ELR (cell line): ENCODE measurements at places on chromosomes 3 and 15.
A peak's percentile ranks its signal among the peaks of the same experiment; 100 is the strongest.

DNA sequence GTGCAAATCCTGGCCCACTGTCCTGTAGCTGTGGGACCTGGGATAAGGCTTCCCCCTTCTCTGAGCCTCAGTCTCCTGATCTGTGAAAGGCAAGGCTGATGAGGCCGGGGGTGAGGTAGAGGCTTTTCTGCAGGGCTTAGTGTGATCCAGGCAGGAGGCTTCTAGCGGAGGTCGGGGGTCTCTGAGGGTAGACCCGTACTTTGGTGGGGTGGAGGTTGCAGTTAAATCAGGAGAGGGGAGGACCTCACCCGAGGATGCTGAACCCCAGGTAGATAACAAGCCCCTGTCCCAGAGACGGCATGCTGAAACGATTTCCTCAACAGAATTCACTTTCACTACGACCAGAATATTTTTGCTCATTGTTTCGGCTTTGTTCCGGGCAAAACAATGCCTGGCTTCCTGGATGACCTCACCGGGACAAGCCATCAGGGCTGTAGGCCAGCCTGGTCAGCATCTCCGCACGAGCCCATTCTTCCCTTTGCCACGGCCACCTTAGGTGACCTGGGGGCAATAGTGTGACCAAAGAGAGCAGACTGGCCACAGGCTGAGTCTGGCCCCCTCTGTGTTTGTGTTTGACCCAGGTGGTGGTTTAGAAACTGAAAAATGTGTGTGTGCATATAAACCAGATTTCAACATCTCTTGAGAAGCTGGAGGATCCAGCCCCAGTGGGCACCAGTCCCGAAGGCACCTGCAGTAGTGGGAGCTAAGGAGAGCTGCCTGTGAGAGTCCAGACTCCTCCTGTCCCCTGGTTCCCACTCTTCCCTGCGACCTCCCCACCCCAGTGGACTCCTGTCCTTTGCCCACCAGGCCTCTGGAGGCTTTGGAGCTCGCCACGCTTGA, 33.0 kb downstream of the SLC6A6 start:
- peak; percentile 60 for DNase-seq

DNA sequence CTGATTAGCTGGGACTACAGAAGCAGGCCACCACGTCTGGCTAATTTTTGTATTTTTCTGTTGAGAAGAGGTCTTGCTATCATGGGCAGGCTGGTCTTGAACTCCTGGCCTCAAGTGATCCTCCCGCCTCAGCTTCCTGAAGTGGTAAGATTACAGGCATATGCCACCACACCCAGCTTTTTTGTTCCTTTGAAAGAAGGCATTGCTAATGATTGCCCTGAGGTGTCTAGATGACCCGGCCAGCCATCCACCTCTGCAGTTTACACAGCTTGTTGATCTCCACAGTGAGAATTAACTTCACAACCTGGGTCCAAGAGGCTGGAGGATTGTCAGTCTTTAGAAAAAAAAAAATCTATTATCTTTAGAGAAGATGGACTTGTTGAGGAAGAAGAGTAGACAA, 58.7 kb downstream of the SMAD3 start:
- DNase-seq, result peak; percentile 30

DNA sequence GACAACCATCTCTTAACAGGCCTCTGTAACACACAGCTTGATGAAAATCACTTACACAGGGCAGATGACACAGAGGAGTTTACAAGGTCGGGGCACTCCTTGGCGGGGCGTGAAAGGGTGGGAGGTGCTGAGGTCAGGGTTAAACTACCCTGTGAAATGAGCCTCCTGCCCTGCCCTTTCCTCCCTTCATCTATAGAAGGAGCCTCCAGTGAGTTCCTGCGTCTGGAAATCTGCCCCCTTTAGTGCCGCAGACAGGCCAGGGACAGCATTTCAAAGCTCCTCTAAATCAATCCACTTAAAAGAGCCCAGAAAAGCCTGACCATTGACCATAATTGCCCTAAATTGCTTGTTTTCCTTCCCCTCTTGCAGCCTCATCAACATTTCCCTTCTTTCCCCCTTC, 1.9 kb downstream of the ROBO1 start:
- DNase-seq, result no peak

DNA sequence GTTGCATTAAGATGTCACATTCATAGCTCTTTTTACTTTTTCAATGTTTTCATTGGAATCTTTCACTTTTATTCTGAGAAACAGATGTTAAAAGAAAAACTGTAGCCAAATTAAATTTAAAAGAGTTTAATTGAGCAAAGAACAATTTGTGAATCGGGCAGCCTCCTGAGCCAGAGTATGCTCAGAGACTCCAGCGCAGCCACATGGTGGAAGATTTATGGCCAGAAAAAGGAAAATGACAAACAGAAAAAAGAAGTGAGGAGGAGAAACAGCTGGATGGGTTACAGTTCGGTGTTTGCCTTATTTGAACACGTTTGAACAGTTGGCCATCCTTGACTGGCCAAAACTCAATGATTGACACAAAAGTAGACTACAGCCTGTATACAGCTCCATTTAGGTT, 33.8 kb upstream of the RAB11A start:
- no peak for DNase-seq

DNA sequence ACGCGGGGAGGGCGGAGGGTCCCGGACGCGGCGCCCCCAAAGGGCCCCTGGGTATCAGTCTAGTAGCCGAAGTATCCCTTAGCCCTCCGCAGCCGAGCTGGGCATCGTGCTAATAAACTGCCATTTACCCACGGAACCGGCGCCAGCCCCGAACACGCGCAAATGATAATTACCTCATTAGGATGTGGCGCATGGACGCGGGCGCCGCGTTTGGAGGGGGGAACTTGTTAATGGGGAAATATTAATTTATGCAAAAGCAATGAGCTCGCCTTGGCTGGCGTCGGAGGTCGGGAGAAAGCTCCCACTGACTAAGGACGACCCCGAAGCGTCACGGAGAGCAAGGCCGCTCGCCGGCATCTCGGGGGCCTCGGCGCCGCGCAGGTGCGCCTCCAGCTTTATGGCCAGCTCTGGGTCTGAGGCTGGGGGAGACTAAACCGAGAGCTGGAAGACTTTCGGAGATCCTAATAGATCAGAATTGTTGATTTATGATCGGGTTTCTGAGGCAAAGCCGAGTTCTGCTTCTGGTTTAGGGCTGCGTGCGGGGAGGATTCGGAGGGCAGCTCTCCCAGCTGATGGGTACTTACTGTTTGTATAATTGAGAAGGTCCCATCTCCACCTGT, 474 bp upstream of the FEZF2 start:
- DNase-seq, result no peak

GRCh38 chr3:194098081-194098842, 37.7 kb upstream of the HES1 start:
- DNase-seq, result no peak

DNA sequence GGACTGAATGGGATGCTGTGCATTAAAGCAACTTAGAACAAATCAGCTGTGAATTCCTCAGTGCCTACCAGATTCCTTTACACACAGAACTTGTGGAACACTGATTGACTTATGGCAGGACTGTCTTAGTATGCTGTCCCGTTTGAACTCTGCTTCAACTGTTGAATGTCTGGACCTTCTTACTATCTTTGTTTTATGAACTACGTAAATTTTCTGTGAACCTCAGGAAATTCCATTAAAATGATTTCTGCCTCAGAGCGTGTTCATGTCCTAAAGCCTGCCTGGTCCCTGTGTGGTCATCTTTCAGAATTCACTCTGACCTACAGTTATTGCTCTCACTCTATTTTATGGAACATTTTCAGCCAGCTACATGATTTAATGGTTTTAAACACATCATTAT, 29.4 kb upstream of the FBN1 start:
- DNase-seq, result peak; percentile 60

DNA sequence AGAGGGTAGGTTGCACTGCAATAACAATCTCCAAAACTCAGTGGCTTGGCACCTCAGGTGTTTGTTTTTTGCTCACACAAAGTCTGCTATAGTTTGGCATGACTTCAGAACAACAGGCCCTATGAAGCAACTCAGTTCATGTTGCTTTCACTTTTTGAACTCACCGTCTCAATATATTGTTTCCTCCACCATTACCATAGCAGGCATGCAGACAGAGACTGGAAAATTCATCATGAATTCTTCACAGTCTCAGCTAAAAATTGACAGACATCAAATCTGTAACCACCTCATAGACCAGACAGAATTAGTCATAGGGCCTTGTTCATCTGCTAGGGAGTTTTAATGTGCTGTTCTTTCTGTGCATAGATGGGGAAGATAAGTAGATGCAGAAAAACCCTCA, 161.4 kb upstream of the POU1F1 start:
- DNase-seq, result peak; percentile 41

GRCh38 chr3:15403495-15403894, 23.8 kb downstream of the METTL6 start:
- no peak for DNase-seq

GRCh38 chr3:119531151-119531550, 28.3 kb downstream of the CD80 start:
- DNase-seq, result no peak

DNA sequence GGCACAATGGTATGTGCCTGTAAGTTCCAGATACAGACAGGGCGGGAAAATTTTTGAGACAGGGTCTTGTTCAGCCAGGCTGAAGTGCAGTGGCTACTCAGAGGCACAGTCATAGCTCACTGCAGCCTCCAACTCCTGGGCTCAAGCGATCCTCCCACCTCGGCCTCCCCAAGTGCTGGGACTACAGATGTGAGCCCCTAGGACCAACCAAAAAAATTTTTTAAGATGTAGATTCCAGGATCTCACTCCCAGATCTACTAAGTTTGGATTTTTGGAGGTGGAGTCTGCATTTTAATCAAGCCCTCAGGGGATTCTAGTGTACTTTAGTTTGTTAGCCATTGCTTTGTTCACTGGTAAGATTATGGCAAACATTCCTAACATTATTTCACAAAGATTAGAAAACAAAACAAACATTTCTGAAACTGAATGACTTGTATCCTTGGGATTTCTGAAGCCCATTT, 2.7 kb downstream of the LIPH start:
- peak; percentile 14 for DNase-seq

- DNase-seq, result no peak
These were observed 33.8 kb upstream of the RYK start for GRCh38 chr3:134284438-134284837.

GRCh38 chr3:195886181-195887141, 21.9 kb downstream of the TNK2 start:
- DNase-seq, result no peak

- peak; percentile 98 for DNase-seq
These were observed 258.7 kb upstream of the TGFBR2 start for GRCh38 chr3:30347679-30348216.

- DNase-seq, result no peak
These were observed 85.4 kb upstream of the ARRDC4 start for GRCh38 chr15:97875025-97875512.
